HS-5 (cell line): ENCODE measurements at places on chromosomes 6 and 20.
A peak's percentile ranks its signal among the peaks of the same experiment; 100 is the strongest.

GRCh38 chr6:24140591-24140990 is 14.6 kb downstream of the NRSN1 start:
- DNase-seq = no peak

GRCh38 chr6:149064001-149064659 is 253.4 kb upstream of the TAB2 start:
- DNase-seq = no peak

DNA sequence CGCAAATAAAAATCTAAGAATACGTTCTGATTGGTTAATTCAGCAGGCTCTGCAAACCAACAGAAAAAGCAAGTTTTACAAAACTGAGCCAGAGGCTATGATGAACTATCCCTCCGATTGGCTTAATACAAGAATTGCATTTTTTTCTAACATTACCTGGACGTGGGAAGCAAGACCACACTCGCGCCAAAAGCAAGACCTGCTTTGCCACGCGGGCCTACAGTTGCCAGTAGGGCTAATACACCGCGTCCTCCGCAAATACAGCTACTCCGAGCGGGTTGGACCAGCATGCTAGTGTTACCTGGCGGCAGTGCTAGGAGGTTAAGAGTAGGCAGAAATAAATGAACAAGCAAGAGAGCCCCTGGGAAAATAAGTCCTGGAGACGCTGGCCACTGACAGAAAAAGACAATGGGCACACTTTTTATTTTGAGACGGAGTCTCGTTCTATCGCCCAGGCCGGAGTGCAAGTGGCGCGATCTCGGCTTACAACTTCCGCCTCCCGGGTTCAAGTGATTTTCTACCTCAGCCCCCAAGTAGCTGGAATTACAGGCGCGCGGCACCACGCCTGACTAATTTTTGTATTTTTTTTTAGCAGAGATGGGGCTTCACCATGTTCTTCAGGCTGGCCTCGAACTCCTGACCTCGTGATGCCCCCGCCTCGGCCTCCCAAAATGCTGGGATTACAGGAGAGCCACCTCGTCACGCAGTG is 131.9 kb upstream of the BTN3A2 start:
- DNase-seq = no peak

DNA sequence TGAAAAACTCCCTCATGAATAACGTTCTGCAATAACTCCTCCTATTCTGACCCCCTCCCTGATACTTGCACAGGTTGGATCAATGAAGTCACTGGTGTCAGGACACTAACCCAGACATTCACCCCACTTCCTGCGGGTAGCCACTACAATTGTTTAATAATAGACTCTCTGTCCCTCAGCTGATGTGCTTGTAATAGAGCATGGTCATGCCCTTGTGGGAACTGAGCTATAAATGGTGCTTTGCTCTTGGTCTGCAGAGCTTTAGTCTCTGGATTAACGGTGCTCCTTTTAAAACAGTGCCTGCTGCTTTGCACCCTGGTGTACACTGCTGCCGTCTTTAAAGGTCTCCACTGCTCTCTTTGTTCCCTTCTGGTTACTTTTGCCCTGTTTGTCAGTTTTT is 127.3 kb downstream of the BACH2 start:
- no peak for DNase-seq

DNA sequence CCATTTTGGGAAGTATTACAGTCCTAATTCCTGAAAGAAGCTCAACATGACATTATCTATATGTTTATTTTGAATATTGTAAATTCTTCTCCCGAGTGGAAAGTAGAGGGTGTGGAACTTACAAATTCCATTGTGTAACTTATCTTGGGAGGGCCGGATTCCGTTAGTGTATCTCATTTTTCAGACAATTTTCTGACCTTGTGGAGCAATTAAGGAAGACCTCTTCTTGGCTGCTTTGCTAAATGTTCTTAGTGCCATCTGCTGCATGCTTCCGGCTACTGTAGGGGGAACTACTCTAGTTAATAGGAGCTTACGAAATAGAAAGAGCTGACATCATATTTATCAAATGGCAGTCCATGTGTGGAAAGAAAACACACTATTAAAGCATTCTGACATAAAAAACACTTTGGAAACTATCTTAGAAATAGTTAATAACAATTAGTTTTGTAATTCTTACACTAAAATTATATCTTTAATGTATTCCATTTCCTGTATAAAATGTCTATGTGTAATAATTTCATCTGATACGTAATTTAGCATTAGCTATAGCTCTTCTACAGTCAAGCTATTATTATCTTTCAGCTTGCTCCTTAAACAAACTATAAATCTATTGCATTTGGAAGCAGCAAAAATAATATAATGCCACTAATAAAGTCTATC is 41.5 kb upstream of the KCNQ5 start:
- DNase-seq = peak; percentile 62

DNA sequence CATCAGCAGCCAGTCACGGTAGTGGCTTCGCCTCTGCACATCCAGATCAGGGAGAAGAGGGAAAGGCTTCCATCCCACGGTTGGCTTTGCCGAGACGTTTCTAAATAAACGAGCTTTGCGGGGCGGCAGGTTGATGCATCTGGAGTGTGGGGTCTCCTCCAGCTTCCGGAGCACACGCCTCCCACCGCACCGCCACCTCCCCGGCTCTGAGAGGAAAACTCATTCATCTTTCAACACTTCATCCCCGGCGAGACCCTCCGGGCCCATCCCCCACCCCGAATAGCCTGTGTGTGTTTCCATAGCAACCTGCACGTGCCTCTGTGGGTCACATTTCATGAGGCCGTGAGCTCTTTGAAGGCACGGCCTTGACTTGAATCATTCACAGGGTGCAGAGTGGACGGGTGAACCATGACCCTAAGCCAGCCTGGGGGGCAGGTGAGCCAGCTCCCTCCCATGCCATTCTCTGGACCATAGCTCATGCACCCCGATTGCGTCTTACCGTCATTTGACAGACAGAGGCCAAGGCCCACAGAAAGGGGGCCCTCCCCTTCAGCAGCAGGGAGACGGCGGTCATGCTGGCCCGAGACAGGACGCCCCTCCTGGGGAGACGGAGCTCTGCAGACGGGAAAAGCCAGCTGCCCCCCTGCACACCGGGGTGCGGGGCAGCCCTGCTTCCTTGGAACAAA is 16.2 kb upstream of the CHRNA4 start:
- DNase-seq = no peak

DNA sequence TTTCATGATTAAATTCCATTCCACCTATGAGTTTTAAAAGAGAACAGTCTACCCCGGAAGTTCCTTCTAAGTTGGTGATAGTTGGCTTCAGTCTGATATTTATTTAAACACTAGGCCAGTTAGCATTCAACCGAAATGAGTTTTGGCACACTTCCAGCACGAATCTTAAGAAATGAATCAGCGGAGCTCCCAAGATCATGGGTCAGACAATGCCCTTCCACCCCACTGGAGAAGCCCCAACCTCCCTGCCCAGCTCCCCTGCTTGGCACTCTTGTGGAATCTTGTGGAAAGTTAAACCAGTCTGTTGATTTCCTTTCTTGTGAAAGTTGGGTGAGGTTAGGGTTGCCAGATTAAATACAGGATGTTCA is 64.3 kb downstream of the MKKS start:
- no peak for DNase-seq

- DNase-seq = no peak
These were observed 426.2 kb downstream of the BMP2 start for GRCh38 chr20:7193681-7194080.

DNA sequence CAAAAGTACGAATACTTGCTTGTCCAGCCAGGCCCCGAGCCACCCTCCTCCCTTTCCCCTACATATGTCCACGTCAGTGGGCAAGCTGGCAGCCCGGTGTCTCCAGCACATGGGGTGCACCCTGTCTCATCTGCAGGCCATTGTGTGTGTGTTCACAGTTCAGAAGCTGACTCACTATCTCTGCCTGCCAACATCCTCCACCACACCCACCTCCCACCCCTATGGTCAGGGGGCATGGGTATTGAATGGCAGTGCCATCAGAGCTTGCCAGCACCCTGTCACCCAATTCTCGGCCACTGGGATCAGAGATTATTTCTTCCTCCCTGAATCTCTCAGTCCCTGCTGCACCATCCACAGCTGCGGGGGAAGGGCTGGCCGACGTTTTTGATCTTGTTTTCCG is 195.7 kb downstream of the FARS2 start:
- no peak for DNase-seq

- DNase-seq = no peak
These were observed 4.8 kb upstream of the SDCBP2 start for GRCh38 chr20:1333462-1334369.

DNA sequence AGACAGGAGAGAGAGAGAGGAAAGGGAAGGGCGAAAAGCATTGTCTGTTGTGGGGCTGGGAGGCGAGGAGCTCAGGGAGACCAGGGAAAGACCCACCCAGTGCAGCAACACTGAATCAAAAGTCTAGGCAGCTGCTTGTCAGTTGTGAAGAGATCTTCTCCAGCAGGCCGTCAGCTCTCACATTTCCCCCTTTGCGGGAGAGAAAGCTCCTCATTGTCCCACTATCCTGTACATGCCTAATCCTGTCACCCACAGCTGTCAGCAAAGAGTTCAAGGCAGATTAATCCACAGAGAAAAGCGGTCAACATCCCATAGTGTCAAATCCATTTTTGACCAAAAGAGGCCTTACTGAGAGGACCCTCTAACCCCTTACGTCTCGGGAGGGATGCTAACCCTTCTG is 27.3 kb downstream of the RNF182 start:
- DNase-seq = no peak

DNA sequence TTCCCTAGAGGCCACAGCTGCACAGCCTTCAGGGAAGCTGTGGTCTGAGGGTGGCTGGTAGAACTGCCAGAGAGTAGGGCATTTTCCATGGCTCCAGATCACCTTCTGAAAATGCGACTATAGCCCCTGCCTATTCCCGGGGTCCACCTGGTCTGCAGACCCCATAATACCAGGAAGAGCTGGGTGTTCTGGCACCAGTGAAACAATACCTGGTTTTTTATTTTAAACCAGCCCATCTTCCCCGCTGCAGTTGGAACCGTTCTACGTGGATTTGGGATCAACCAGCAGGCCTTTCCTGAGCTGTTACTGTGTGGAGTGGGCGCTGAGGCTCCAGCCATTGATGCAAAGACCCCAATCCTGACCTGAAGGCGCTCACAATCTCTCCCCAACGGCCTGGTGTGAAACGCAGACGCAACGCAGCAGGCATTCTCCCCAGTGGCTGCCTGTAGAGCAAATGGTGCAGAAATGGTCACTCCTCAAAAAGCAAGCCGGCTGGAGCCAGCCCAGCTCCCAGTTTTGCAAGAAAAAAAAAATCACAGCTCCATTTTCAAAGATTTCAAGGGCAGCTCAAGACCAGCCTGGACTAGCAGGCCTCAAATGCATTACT is 11.3 kb downstream of the NPEPL1 start:
- no peak for DNase-seq

DNA sequence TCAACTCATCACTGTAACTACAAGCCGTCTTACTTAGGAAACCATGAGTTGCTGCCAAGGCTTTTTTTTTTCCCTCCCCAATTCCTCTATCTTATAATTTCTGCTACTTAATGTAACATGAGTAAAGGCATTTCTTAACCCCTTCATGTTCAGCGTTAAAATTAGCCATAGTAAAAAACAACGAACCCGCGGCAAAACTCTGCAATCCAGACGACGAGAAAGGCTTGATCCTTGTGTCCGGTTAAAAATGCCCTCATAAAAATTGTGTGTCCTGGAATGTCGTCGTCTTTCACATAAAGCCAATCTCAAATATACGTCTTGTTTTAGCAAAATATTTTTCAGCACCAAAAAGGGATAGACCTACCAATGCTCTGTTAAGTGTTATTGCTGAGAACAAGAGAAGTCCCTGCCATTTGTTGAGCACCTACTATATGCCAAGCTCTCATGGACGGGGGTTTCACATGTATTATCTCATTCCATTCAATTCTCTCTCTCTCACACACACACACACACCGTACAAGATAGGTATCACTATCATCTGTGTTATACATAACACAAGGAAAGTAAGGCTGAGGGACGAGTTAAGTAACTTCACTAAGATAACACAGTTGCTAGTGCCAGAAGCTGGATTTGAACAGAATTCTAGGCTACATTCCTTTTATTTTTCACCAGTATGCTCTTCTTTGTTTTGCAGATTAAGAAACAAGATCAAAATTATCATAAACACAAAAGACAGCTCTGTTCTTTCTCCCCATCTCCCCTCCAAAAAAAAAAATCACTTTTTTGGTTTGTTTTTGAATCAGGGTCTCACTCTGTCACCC is 683 bp upstream of the ARHGAP18 start:
- DNase-seq = no peak

DNA sequence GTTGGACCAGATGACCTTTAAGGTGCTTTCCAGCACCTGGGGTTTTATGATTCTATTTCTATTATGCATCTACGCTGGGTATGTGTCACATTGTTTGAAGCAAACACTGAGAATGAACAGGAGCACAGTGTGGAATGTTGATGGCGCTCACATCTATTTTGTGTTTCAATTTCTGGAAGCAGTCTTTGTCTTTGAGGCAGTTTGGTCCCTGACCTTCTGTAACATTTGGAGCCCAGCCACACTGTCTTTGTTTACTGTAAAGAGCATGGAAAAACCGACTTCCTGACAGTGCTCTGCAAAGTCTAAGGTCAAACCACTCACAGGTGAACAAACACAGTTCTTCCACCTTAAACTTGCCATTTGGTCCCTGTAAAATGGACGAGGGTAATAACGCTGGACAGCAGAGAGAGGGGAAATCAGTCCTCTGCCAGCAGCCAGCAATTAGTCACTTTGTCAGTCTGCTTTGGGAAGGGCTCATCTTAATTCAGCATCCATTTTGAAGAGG is 155.5 kb downstream of the PRL start:
- no peak for DNase-seq

DNA sequence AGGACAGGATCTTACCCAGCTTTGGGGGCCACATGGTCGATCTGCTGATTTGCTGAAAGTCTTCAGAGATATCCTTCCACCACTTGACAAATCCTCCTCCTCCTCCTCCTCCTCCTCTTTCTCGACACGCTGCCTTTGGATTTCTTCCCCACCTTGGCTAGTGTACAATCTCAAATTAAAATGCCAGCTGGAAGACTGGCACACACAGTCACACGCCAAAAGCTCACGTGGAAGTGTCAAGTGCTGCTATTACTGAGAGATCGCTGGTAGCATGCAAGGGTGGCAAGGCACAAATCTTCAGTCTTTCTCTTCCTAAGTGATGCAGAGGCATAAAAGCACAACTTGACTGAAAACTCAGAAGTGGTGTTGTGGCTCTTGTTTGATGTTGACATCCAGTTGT is 35.3 kb downstream of the GPR6 start:
- no peak for DNase-seq

DNA sequence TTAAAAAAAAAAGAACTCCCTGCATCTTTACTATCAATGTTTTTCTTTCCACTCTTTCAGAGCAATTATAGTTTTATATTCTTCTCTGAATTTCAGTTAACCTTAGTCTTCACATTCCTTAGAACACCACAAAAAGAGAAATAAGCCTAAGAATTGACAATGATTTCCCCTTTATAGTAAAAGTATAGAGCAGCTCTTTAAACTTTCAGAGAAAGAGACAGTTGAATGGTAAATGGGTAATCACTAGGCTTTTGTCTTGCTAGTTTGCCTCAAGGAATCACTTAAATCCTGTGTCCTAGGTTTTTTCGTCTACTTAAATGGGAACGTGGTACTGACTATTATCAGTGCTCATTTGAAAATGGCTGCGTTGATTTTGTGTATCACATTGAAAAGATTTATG is 31.8 kb downstream of the SLX4IP start:
- DNase-seq = no peak

- DNase-seq = no peak
These were observed 674.2 kb upstream of the FLRT3 start for GRCh38 chr20:15011631-15012030.
